Trophoblast cell (in vitro differentiated cells and primary cell): ENCODE measurements at places on chromosomes 16 and 17.
A peak's percentile ranks its signal among the peaks of the same experiment; 100 is the strongest.

DNA sequence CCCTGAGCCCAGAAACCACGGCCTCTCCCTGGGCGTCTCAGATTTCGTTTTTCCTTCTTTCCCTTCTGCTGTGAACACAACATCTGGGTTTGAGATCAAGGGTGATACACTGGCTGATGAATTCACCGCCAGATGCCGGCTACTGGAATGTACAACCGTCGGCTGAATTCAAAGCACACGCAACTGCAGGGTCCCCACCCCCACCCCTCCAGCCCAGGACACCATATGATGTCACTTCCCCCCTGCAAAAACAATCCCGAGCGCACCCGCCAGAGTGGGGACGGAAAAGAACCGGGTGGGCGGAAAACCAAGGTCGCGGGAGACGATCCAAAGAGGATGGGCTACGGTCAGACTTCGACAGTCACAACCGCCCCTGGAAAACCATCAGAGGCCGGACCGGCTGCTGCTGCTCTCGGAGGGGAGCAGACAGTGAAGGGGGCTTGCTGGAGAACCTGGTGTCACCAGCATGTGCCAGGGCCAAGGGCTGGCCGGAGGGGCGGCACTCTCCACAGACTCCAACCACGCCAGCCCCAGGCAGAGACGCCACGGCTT is 23.3 kb downstream of the CEP295NL start:
- peak; percentile 56 for DNase-seq

GRCh38 chr16:10541366-10541765 is 39.0 kb downstream of the EMP2 start:
- DNase-seq = no peak

DNA sequence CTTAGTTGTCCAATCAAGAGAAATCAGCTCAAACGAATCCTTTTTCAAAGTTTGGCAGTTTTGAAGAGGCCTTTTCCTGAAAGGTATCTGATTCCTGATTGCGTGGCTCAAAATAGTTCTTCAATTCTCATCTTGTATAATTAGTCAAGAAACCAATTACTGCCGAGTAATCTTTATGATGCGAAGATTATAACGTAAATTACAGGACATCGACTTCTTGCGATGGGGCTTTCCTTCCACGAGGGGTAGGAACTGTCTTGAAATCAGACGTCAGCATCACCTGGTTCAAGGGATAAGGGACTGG is 644 bp upstream of the ARL2BP start:
- no peak for DNase-seq

GRCh38 chr16:9042964-9043680 is 48.3 kb upstream of the HAPSTR1 start:
- no peak for DNase-seq

GRCh38 chr16:15564604-15565339 is 78.2 kb downstream of the MARF1 start:
- DNase-seq = peak; percentile 92

DNA sequence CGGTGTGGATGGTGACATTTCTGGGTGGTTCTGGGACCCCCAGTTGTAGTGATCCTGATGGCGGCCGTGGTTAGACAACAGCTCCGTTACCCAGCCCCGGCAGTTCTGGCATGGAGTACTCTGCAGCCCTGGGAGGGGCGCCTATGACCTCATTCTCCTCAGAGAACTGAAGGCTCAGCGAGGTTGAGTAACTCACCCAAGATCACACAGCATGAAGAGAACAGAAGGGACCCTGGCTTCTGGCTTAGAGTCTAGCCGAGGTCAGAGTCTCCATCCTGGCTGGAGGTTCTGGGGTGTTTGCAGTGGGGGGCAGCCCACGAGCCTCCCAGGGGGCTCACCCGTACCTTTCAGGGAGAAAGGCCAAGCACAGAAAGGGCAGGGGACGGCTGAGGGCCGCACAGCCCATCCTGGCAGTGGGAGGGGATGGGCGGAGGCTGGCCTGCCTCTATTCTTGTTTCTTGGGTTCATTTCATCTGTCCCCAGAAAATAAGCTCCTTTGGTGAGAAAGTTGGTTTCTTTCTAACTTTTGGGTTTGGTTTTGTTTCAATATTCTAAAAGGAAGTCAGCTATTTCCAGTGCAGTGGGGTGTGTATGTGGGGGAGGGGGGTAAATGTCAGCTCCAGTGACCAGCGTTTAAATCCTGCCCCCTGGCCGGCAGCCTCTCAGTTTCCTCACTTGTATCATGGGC is 13.2 kb downstream of the ZFPM1 start:
- no peak for DNase-seq

DNA sequence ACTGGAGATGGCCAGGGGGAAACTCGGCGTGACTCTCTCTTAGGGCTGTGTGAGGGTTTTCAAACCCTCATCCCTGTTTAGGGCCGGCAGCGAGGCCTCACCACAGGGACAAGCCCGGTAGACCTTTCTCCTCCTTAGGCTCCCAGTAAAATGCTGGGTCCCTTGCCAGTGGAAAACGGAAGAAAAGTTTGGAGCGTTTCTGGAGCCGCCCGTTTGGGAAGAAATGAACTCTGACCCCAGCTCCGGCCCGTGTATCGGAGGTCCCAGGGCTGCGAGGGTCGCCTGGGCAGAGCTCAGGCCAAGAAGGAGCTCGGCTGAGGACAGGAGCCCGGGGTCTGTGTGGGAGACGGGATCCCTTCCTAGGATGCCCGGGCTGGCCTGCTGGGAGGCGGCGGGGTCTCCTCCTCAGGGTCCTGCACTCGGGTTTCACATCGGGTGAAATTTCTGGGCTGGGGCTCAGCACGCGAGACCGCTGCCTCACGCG is 23.2 kb downstream of the ZNF213 start:
- no peak for DNase-seq

DNA sequence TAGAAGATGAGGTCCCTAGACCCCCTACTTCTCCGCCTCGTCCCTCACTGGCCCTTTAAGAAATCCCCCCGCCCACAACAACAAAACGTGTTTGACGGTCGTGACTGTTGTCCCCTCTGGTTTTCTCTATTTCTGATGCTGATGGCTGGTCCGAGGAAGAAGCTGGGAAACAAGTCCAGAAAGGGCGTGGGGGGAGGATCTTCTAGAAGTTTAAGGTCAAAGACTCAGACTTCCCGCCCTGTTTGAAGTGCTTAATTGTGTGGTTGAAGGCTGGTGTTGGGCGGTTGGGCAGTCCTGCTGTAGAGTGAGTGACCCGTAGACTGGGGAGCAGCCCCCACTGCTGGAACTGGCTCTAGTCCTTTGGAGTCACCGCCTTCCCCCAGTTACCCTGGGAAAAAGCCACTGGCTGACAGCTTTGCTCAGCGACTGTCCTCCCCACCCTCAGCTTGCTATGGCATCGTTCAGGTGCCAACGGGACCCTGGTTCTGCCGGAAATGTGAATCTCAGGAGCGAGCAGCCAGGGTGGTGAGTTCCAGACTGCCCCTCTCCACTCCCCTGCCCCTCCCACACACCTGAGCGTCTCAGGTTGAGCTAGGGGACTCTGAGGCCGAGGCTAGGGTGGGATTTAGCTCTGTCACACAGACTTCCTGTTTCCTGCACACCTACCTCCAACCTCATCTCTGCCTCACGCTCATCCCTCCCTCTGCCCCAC is 1.6 kb downstream of the MLLT6 start:
- DNase-seq = peak; percentile 12

GRCh38 chr17:80850817-80851216 is 140.8 kb upstream of the CHMP6 start:
- no peak for DNase-seq
